Temporal lobe (tissue), 4 donors: ENCODE measurements at places on chromosomes 2 and 18. TPM values are rescaled to one million over a fixed set of nuclear protein-coding genes. Genes with fewer than 3 reads are reported as not detected.

RAX gene
- total RNA-seq, result not detected

REG3A gene
- not detected for total RNA-seq

CCDC68 gene
- total RNA-seq, result 1.2 TPM

TMEM200C gene
- 20.4 TPM for total RNA-seq

FABP1 gene
- total RNA-seq, result not detected

EFEMP1 gene
- 3.9 TPM for total RNA-seq

ANKRD62 gene
- not detected for total RNA-seq

IL36G gene
- total RNA-seq, result not detected

TCF7L1 gene
- 0.98 TPM for total RNA-seq

NIF3L1 gene
- 22.9 TPM for total RNA-seq

PAX3 gene
- total RNA-seq, result 0.49 TPM

EVA1A gene
- 0.98 TPM for total RNA-seq

FTCDNL1 gene
- total RNA-seq, result 5.4 TPM

SERPINB10 gene
- total RNA-seq, result not detected

CERKL gene
- 1.2 TPM for total RNA-seq

PIK3C3 gene
- total RNA-seq, result 58.8 TPM

HADHA gene
- total RNA-seq, result 66.6 TPM

SKOR2 gene
- total RNA-seq, result not detected

CELF4 gene
- total RNA-seq, result 50.9 TPM

FHOD3 gene
- 41.6 TPM for total RNA-seq

ZBTB7C gene
- total RNA-seq, result 2.0 TPM

SERPINE2 gene
- 41.1 TPM for total RNA-seq

MYOM1 gene
- total RNA-seq, result 1.5 TPM

NAT8 gene
- not detected for total RNA-seq

ATG9A gene
- 22.4 TPM for total RNA-seq

LDLRAD4 gene
- 63.4 TPM for total RNA-seq

PDE6D gene
- total RNA-seq, result 24.6 TPM

CRYBA2 gene
- not detected for total RNA-seq

OXER1 gene
- 0.25 TPM for total RNA-seq

DDX18 gene
- total RNA-seq, result 51.9 TPM

C1QL2 gene
- 4.4 TPM for total RNA-seq

INHA gene
- total RNA-seq, result not detected

FSHR gene
- not detected for total RNA-seq

ATP6V1B1 gene
- total RNA-seq, result not detected

TBR1 gene
- 95.6 TPM for total RNA-seq

CHST9 gene
- total RNA-seq, result 3.9 TPM

SPATA3 gene
- total RNA-seq, result not detected

GKN1 gene
- total RNA-seq, result 2.0 TPM

CREB1 gene
- 77.0 TPM for total RNA-seq

GKN2 gene
- total RNA-seq, result 0.25 TPM

ADAM23 gene
- total RNA-seq, result 22.9 TPM

LAMA1 gene
- total RNA-seq, result 12.8 TPM

ITGA6 gene
- total RNA-seq, result 24.8 TPM

B3GNT7 gene
- 0.98 TPM for total RNA-seq

FARSB gene
- total RNA-seq, result 25.1 TPM

VWC2L gene
- total RNA-seq, result 3.2 TPM

EEF1B2 gene
- 360 TPM for total RNA-seq

SH3BP4 gene
- total RNA-seq, result 8.4 TPM

NT5C1B gene
- total RNA-seq, result not detected
